ENCODE measurements at places on chromosomes 4 and X.

DNA sequence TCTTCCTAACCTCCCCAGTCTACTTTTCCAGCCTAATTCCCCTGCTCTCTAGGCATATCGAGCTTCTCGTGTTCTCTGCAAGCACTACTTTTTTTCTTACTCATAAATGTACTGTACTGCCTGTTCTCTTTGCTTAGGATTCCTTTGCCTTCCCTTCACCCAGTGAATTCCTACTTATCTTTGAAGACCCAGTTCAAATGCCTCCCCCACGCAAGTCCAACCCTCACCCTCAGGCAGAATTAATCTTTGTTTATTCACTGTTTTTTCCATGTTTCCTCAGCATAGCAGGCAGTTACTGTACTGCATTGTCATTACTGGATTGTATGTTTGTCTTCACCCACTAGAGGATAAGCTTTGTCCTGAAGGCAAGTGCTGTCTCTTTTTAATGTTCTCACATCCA lies 287.7 kb downstream of the BMPR1B start:
- DNase-seq = no peak

- no peak for DNase-seq
Observed at GRCh38 chr4:119284876-119285780, 36.8 kb downstream of the FABP2 start.

- DNase-seq = no peak
Observed at GRCh38 chrX:149827254-149827653, 45.5 kb downstream of the MAGEA9 start.

- DNase-seq = no peak
Observed at GRCh38 chr4:72809208-72809607, 240.2 kb upstream of the ADAMTS3 start.

DNA sequence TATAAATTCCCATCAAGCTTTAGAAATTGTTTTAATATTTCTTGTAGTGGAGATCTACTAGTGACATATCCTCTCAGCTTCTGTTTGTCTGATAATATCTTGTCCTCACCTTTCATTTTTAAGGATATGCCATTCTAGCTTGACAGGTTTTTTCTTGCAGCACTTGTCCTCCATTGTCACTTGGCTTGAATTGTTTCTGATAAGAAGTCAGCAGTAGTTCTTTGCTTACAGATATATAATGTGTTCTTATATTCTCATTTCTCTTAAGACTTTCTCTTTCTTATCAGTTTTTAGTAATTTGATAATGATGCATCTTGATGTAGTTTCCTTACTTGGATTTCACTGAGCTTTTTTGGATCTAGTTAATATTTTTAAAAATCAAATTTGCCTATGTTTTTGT lies 120.6 kb upstream of the NUDT6 start:
- no peak for DNase-seq

GRCh38 chr4:4524364-4524763 lies 17.5 kb downstream of the STX18 start:
- DNase-seq = no peak

DNA sequence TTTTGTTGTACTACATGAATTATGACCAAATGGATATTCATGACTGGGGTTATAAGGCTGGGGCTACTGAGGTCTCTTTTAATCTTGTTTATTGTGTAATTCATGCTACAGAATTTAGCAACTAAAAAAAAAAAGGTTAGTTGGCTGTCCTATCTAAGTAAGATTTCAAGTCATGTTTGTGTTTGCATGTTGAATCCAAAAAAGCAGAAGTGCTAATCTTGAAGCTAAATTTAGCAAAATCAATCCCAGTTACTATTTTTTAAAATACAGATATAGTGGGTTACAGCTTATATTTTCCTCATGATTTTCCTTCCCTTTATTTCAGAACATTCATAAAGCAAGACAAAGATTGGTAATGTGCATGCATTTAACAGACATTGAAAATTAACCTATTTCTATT lies 19.4 kb downstream of the MTMR1 start:
- DNase-seq = no peak

DNA sequence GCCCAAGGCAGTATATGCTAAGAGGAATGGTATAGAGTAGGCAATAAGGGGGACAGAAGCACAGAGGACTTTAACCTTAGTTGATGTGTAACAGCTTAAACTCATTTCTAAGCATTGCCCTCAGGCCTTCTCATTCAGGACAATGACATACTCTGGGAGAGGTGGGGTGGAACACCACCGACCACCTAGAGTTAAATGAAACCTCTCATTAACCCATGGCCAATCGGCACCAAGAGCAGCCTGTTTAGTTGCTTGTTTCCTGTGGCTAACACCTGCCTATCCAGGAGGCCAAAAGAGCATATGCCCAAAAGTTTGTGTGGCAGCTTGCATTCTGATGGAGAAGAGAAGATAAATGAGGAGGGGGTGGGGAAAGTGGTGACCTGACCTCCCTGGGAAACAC lies 88.7 kb upstream of the PLAC1 start:
- no peak for DNase-seq

DNA sequence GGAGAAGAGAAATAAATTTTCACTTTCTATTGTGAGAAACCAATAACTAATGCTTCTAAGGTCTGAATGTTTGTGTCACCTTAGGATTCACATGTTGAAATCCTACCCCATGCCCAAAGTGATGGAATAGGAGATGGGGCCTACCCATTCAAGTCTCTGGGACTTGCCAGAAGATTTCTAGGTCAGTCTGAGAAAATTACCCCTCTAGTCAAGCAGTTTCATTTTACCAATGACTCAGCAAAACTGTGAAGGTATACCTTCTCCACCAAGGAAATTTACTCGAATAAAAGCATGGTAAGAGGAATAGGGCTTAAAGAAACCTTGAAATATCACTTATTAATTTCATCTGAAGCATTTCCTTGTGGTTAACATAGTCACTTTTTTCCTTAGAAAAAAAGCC lies 23.5 kb upstream of the PAPSS1 start:
- DNase-seq = no peak

DNA sequence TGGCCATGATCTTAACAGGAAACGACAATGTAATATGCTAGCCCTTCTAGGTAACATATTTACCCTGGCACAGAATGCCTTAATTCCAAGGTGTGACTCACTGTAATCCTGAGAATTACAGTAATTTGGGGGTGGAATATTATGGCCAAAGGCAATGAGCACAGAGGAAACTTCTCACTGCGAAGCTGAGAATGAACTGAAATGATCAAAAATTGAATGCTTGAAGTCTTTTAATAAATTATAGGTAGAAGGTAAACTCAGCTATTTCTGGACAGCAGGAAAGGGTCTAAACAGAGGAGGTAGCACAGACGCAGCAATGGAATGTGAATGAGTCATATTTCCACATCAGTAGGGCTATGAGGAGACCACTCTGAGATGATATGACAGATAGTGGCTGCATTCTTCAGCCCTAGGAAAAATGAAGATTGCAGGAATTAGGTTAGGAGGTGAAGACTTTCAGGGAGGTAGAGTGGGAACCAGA lies 312.6 kb downstream of the PACRGL start:
- no peak for DNase-seq
